SK-N-SH (cell line): ENCODE measurements at places on chromosomes 6 and 20. TPM values are rescaled to one million over a fixed set of nuclear protein-coding genes. Genes with fewer than 3 reads are reported as not detected.

DNA sequence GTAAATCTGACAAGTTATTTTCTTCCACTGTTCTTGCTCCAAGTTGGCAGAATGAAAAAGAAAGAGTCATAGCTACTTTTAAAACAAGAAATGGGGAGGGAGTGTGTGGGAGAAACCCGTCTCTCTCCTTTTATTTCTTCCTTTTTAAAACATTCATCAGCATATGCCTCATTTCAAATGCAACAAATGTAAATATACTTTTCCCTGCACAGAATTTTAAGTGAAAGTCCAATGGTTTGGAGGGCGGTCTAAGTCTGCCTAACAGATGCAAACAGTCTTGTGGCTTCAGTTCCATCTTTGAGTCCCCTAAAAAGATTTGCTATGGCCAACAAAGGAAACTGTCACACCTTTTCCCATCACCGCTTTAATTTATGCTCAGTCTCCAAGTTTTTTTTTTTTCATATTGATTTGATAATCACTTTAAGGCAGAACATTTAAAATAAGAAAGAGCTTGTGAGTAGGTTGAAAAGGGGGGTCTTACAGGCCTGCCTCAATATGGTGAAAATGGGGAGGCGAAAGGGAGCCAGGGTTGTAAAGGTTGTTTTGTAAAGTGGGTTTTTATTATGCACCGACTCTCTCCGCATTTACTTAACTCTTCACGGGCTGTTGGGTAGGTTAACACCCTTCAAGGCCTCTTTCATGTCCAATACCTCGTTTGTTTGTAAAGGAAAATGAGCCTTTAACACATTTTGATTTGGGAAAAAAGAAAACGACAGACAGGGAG is 4.6 kb downstream of the TFAP2D start:
- DNase-seq, result no peak

- DNase-seq, result no peak
These were observed 275.2 kb downstream of the GMDS start for GRCh38 chr6:1970151-1970561.

DNA sequence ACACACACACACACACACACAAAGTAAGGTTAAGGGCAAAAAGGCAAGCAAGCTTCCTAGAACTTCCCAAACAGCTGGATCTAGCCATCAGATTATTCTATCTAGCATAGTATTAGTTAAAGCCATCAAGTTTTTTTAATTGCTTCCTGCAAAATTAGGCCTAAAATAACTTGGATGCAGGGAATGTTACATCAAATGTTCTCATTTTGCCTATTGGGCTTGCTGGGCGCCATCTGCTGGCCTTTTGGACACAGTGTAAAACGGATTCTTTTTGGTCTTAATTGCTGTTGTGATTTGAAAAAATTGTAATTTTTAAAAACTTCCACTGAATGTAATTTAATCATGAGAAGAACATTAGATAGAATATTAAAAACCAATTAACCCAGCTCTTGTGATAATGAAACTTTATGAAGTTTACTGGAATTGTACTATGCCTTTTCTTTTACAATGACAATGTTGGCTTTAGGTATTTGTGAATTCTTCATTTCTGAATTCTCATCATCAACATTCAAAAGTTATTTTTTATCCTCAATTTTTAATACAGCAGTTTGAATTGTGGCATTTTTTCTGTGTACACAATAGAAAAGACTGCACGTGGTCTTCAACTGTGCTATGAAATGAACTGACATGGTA is 6.8 kb downstream of the MKKS start:
- DNase-seq, result peak; percentile 51

GRCh38 chr20:62227591-62227976 is 7.5 kb upstream of the HRH3 start:
- no peak for DNase-seq

DNA sequence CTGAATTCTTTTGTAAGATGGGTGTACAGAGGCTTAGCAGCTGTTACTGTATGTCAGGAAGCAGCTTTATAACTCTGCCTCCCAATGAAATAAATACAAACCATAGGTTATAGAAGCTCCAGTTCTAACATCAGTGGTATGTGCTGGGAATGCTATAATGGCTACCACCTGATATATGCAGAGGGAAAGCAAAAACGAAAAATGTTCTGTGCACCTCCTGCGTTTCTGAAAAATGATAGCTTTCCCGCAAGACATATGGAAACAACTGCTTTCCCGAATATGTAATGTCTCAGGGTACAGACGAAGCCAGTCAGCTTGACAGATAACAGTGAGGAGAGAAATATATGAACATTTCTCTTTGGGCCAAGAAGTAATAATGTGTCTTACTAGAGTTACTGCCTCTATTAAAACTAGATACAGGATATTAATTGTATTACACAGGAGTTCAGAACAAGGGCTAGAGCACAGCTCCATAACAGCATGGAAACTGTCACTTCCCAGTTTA is 517.0 kb upstream of the NRSN1 start:
- no peak for DNase-seq

GRCh38 chr6:128168244-128168643 is 267.4 kb upstream of the THEMIS start:
- DNase-seq, result no peak

TTI1 gene
- polyA plus RNA-seq, result 14.7 and 15.6 TPM in 2 replicates

ZNF165 gene
- 0.21 and 0.25 TPM in 2 replicates for polyA plus RNA-seq

PRRT1 gene
- 1.2 and 1.5 TPM in 2 replicates for polyA plus RNA-seq

TSPO2 gene
- polyA plus RNA-seq, result not detected in 2 replicates

ID1 gene
- polyA plus RNA-seq, result 324 and 493 TPM in 2 replicates
